ENCODE measurements at places on chromosomes 3 and 15.
A peak's percentile ranks its signal among the peaks of the same experiment; 100 is the strongest.

- DNase-seq = no peak
Measured at GRCh38 chr3:181457190-181457589, 254.5 kb upstream of the SOX2 start.

DNA sequence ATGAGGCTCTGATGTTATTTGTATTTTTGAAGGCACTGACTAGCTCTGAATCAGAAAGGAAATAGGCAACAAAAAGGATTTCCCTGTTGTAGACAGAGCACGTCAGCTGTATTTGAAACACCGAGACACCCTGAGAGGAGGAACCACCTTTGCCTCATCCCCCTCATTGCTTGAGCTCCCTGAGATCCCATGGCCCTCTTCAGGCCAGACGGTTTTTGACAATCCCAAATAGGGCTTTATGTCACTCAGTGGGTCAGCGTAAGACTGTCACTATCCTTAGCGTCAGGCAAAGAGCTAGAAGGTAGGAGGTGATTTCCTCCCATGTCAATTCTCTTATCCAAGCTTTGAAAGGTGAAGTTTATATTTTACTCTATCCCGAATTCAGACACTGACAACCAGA lies 254.3 kb downstream of the ZNF621 start:
- DNase-seq = no peak

GRCh38 chr3:138078901-138079344 lies 36.5 kb downstream of the DZIP1L start:
- no peak for DNase-seq

GRCh38 chr3:45915518-45916231 lies 27.6 kb upstream of the CXCR6 start:
- DNase-seq = peak; percentile 30

DNA sequence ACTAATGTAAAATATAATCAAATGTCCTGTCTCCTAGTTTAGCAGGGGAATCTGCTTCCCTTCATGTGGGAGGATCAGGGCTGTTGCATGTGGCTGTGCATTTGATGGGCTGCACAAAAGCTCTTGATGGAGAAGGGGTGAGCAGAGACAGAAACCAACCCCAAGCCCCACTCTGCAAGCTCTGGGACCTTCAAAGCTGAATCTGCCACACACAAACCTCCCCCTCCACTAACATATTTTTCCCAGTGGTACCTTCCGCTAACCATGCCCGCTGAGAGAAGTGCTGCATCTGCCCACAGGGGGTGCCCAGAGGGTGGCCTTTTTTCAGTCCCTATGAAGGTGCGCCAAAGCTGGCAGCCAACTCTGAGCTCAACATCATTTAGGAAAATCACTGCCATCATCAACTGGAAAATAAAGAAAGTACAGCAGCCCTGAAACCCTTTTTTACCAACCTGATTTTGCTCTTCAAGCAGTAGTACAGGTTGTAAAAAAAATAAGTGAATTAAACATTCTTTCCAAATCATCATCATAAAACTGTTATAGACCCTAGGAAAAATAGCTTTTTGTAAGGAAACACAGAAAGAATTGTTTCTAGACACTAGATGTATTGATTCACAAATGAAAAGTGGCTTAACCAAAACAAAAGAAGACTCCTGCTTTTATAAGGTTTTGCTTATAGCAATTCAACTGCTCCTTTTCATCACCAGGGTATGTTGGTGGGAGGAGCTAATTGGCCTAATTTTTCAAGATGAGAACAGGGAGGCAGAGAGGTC lies 97.0 kb downstream of the HHLA2 start:
- DNase-seq = no peak

DNA sequence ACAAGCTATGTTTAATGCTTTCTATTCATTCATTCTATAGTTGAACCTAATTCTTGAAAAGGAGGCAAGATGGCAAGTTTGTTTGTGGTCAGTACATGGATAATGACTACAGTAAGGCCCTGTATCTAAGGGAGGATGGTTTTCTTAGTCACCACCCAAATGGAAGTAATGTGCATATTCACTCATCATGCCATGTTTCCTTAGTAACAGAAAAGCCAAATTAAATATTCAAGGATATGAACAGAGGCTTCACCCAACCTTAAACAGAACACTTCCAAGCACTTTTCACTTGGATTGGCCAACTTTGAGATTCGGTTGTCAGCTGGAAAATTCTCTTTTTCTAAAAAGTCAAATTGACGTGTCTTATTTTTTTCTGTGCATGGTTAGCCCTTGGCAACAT lies 805.3 kb upstream of the LMCD1 start:
- no peak for DNase-seq

DNA sequence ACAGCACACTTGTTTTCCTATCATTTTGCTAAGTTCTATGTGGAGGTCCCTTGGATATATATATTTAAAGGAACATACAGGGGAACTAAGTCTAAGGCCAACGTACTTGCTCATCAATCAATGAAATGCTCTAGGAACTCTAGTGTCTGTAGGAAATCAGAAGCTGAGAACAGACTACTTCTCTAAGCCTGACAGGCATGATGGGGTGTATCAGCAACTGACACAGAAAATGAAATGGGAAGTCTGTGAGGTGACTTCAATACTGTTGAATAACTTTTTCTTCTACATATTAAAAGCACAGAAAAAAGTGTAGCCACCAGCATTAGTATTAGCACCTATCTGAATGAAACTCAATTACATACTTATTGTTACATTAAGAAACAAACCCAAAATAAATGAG lies 56.9 kb upstream of the CSPG5 start:
- DNase-seq = no peak

GRCh38 chr3:78497767-78498166 lies 1270.0 kb downstream of the ROBO1 start:
- no peak for DNase-seq

DNA sequence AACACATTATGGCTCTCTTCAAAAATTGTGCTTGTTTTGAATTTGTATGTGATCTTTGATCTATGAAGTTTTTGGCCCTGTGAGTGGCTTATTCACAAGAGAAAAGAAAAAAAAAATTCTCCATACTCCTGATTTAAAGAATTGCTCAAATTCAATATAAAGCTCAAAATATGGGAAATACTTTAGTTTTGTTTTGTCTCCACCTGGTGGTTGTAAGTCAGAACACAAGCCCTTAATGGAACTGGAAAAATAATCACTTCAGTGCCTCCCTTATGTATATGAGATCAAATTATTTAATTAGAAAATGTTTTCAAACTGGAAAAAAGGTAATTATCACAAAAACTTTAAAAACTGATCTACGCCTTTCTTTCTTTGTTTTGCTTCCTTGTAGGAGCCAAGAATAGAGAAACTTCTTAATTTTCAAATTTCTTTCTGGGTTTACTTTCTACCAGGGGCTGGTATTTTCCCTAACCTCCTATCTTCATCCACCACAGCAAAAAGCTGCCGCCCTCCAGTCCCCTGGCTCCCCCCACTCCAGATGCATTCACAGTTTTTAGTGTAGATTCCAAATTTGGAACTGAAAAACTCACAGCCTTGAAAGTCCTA lies 50.6 kb downstream of the SERP1 start:
- DNase-seq = no peak

GRCh38 chr3:177826253-177826652 lies 629.0 kb upstream of the TBL1XR1 start:
- DNase-seq = no peak

GRCh38 chr3:97694876-97695275 lies 69.7 kb upstream of the ARL6 start:
- DNase-seq = no peak

DNA sequence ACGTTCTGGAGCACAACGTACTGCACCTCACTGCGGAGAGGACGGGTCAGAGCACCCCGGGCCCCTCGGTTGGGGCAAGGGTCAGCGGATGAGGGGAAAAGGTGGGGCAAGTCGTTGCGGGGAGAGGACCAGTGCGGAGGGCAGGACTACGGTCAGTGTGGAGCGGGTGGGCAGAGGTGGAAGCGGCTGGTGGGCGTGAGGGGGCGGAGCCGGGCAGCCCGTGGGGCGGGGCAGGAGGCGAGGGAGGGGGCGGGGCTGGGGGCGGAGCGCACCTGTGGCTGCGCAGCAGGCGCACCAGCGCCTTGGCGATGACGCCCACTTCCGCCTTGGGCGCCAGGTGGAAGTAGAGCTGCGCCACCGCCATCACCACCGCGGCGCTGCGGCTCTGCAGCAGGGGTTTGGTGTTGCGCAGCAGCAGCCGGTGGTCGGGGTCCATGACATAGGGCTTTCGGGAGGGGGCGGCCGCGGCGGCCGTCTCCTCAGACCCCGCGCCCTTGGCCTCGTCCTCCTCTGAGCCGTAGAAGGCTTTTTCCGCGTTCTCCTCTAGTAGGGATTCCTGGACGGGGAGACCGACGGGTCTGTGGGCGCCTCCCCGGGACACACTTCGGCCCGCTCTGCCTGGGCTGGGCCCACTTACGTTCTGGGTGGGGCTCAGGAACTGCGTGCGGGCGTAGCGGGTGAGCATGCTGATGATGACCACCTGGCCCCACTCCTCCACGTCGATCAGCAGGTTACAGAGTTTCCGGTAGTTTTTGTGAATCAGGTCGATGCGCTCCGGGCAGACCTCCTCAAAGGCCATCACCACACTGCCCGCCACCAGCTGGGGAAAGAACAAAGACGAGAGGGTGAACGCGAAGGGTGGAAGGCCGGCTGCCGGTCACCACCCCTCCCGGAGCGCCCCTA lies 29.2 kb downstream of the AP3B2 start:
- no peak for DNase-seq

- DNase-seq = no peak
Measured at GRCh38 chr3:122312826-122313225, 12.2 kb upstream of the CSTA start.

DNA sequence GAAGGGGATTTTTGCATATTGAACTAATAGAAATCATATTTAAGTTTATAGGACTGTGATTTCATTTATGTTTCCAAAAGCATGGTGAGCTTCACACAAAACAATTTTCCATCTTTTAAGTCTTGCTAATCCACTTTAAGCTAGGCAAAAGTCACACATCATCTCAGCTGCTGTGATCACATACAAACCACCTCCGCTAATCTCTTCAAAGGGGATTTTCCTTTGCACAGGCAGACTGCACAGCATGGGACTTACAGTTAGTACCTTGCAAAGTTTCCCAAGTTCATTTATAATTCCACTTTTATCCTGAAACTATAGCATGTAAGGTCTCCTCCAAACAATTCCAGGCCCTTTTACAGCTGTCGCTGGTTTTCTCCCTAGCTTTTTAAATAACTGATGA lies 225.1 kb upstream of the CNTN3 start:
- DNase-seq = no peak

GRCh38 chr3:195870442-195870841 lies 37.9 kb downstream of the TNK2 start:
- no peak for DNase-seq

GRCh38 chr15:78956937-78957336 lies 12.1 kb upstream of the CTSH start:
- no peak for DNase-seq

- DNase-seq = no peak
Measured at GRCh38 chr15:78368651-78369050, 28.5 kb downstream of the CRABP1 start.

DNA sequence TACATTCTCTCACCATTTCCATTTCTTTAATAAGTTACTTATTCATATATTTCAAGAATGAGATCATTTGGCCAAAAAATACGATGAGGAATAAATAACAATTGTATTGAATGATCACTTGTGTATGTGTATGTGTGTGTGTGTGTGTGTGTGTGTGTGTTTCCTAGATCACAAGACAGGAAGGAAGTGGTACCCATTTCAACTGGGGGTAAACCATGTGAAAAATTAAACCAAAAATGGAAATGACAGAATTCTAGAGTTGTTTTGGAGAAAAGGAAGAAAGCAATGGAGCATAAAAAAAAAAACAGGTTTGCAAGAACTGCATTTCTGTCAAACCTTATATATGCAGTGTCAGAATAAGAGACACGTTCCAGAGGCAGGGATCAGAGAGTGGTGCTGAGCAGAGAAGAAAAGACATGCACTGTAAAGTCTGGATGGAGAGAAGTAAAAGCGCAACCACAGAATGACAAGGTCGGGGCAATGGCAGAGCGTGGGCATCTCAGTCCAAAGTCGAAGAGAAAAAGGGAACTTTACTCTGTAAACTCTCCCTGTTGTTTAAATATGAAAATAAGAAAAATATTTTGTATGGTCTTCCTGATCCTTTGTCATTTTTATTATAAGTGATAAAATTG lies 75.5 kb downstream of the PEX5L start:
- DNase-seq = no peak

All from right hindlimb (tissue), 1 donor.